NCI-H2107 (cell line): ENCODE measurements at places on chromosomes 16 and 17.

GRCh38 chr17:50689956-50690886, 17.5 kb downstream of the ANKRD40 start:
- DNase-seq = no peak

DNA sequence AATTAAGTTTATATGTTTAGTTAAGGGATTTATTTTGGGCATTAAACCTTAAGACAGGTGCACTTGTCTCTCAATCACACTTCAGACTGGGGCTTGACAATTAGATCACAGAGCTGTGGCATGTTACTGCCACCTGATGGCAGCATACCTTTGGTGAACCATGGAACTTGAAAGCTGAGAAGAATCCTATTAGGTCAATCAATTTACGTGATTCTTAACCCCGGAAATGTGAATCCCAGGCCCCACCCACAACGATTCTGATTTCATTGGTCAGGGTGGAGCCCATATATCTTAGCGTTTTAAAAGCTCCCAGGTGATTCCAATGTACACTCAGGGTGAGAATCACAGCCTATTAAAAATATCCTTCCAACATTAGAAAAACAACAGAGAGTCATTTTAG, 91.0 kb downstream of the GSG1L start:
- DNase-seq = no peak

DNA sequence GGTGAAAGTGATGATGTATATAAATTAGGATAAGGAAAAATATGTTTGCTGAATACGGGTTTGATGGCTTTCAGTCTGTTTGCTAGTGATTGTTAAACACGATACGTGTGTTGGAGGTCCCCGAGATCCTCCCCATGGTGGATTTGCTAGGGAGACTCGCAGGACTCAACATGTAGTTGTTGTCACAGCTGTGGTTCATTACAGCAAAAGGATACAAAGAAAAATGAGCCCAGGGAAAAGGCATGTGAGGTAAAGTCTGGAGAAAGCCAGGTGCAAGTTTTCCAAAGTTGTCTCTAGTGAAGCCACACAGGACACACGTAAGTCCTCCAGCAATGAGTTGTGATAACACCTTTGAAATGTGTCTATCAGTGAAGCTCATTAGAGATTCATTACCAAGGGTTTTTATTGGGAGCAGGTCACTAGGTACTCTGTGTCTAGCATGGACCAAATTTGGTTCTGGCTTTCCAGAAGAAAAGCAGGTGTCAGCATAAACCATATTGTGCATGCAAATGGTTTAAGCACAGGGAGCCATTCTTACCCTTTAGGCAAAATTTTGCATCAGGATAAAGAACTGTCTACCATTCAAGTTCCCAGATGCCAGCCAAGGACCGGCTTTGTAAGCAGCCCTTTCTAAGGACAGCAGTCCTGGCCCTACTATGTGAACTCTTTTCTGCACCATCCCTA, 215.2 kb upstream of the WSCD1 start:
- DNase-seq = no peak

DNA sequence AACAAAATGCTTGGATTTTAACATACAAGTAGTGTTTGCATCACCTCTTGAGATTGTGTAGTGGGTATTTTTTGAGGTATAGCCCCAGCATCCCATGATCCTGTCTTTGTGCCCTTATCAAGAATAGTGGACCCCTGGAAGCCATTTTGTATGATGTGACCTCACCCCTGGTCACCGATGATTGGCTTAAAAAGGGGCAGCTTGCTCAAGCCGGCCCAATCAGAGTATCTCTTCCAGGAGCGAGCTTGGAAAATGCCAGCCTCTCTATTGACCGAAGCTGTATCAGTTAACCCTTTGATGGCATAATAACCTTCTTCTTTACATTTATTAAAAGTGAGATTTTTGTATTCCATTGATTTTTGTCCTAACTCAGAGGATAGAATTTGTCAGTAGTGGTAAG, 55.5 kb upstream of the FAM20A start:
- DNase-seq = no peak

DNA sequence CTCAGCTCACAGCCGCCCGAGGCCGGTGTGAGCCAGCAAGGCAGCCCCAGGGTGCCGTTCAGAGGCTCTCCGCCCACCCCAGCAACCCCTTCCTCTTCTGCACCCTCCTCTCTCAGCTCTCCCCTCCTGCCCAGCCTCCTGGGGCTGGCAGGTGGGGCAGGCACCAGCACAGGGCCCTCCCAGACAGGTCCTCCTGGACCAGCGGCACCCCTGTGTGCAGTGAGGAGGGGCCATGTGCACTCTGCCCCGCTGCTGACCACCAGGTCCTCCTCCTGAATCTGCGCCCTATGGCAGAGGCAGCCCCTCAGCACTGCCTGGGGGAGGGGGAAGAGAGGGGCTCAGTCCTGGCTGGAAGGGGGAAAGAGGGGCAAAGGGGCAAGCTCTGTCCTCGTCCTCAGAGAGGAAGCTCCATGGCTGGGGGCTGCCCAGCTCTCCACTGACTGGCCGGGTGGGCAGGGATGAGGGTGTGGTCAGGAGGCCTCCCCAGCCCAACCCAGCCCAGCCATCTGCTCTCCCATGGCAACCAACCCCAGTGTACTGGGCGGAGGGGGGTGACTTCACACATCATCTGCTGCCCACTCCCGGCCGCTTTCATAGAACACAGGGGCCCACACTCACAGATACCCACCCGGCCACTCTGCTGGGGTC, 5.4 kb upstream of the BCAR1 start:
- DNase-seq = no peak

DNA sequence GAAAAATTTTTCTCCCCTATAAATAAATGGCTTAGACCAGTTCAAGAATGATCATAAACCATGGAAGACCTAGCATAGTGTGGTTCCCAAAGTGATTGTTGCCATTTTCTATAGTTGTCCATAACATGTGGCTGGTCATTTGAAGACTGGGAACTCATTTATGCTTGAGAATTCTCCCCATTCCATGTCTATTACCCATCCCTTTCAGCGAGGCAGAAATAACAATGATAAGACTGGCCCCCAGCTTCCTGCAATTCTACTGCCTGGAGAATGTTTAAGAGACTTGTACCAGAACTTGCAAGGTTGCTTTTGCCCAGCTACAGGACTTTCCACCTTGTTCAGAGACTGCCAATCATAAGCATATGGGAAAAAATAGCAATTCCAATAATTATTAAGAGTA, 146.5 kb upstream of the CDH11 start:
- no peak for DNase-seq

DNA sequence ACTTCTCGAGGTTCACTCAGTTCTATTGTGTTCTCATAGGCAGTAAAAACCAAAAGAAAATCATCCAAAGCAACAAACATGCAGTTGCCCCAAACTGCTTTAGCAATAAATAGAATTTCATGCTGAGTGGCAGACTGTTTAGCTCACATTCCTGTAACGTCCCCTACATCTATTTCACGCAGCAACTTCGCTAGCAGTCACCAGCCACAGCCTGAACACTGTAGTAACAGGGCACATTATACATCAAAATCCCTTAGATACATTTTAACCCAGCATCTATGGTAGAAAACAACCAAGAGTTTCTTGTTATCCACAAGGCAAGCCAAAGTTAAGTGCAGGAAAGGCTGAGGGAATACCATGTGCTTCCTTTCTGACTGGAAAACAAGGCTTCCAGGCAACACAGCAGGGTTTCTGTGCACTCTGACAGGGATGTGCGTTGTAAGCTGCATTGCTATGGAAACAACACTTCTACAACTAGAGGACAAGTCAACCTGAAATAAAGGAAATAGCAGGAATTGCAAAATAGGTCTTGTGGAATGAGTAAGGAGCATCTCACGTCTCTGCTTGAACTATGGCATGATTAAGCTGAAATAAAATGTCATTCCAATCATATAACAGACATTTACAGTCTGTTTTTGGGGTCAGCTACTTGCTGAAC, 55.4 kb downstream of the CFDP1 start:
- DNase-seq = no peak

DNA sequence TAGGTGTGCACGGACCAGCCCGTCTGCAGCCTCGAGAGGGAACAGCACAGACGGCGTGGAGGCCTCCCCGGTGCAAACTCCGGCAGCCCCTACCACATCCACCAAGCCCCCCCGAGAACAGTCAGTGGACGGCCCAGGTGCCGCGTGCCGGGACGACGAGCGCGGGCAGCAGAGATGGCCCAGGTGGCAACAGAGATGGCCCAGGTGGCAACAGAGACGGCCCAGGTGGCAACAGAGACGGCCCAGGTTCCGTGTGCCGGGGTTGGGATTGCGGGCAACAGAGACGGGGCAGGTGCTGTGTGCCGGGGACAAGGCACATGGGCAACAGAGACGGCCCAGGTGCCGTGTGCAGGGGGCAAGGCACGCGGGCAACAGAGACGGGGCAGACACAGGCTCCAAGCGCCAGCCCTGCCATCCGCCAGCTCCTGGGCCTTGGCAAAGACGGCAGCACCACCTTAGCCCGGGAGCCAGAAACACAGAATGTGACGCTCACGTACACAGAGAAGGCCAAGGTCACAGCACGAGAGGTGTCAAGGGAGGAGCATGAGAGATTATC, 31.1 kb downstream of the RPH3AL start:
- DNase-seq = no peak

DNA sequence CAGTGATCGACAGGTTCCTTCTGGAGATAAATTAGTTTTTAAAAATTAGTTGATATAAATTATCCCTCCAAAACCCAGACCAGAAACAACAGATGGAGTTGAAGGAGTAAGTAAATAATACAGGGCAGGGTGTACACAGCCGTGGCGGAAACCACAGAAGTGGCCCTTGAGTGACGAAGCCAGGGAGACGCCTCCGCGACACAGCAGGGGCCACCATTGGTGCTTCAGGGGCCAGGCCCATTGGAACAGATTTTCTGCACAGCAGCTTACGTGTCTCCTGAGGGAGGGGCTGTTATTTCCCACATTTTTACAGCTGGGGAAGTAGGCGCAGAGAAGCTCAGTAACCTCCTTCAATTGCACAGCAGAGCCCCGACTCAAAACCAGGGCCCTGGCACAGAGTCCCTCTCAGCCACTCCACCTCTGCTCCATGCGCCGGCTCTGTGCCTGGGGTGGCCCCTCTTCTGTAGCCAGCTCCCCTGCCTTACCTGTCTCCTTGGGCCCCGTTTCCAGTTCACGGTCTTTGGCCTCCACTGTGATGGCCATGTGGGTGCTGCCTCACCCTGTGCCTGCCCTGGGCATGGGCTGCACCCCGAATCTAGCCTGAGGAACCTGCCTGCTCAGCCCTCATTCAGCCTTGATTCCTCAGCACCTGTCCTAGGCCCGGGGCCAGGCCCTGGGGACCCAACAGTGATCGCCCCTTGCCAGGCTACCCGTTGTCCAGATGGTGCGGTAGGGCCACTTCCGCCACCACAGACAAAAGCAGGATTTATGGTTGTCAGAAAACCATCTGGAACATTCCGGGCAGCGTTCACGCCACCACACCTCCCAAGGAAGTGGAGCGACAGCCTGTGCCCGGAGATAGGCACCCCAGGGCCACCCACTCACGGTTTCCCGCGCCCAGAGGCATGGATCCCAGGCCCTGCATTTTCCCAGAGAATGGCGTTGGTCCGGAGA, 128.5 kb upstream of the GSE1 start:
- DNase-seq = peak; percentile 95

DNA sequence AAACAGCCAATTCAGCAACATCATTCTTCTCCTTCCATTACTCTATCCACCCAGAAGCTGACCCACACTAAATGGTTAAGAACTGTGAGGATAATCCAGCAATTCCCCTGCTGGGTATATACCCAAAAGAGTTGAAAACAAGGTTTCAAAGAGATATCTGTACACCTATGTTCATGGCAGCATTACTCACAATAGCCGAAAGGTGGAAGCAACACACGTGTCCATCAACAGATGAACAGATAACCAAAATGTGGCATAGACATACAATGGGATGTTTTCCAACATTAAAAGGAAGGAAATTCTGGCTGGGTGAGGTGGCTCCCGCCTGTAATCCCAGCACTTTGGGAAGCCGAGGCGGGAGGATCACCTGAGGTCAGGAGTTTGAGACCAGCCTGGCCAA, 19.9 kb downstream of the MIS12 start:
- DNase-seq = no peak

DNA sequence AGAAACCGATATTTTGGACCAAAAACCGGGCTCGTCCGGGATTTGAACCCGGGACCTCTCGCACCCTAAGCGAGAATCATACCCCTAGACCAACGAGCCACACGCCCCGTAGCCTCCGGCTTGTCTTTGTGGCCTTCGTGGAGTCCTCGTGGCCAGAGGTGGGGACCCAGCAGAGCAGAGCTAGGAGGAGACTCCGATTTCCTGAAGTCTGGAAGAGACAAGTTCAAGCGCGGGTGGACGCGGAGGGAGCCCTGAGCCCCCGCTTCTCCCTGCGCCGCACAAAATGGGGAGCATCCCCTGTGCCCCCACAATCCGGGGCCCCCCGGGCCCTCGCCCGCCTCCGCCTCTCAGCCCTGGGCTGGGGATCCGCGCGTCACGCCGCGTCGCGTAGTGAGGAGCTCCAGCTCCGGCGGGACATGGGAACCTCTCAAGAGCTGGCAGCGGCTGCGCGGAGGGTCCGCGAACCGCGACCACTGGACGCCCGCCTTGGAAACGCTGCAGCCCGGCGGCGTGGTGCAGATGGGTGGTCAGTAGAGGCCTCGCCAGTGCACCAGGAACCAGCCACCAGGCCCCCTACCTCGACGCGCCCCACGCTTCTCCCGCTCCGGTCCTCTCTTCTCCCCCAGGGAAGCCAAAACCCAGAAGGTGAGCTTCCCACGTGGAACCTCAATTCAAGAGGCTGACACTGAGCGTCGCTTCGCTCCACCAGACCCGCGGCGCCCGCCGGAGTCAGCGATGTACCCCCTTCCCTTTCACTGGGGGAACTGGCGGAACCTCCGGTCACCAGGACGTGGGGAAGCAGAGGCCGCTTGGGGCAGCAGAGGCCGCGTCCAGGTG, 5.2 kb upstream of the OR1F1 start:
- no peak for DNase-seq

DNA sequence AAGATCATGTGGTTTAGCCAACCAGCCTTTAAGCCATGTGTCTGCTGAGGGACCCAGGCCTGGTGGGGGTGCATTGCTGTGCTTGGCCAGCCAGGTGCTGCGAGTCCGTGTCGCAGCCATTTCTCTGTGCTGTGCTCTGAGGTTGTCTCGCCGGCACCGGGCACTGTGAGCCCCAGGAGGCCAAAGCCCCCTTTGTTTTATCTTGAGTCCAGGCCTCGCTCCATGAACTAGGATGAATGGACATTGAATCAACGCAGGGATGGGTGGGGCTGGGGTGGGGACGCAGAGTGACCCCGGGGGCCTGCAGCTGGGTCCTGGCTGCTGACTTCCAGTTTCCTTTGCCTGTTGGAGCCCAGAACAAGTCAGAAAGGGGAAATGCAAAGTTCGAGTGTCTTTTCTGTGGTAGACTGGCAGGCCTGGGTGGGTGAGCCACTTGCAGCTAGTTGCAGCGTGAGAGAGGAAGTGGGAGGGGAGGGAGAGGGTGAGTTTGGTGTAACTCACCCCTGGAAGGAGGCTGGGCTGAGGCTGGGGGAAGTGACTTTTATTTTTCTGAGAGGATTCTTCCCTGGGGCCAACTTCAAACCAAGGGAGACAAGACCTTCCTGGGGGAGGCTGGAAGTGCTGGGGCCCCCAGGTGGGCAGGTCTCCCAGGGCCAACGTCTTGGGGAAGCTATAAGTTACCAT, 324.7 kb downstream of the SEC14L1 start:
- no peak for DNase-seq

DNA sequence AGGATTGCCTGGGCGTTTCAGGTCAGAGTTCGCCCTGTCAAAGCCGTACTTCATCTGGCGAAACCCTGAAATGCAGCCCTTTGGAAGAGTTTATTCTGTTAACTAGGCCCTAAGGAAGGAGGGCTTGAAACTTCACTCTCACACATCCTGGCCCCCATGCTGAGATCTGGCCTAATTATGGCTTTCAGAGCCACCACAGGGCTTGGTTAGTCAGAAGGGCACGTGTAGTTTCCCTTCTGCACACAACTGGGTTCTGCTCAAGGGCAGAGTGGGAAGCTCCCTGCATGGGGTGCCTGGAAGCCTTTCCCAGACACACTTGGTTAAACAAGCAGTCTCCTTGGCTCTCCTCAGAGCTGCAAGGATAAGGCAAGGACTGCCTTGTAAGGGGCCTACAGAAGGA, 397.3 kb downstream of the SHISA9 start:
- DNase-seq = peak; percentile 37
